Activated CD8-positive, alpha-beta memory T cell treated with anti-CD3 and anti-CD28 coated beads for 4 hours (primary cell): ENCODE measurements at places on chromosomes 6 and 20.

DNA sequence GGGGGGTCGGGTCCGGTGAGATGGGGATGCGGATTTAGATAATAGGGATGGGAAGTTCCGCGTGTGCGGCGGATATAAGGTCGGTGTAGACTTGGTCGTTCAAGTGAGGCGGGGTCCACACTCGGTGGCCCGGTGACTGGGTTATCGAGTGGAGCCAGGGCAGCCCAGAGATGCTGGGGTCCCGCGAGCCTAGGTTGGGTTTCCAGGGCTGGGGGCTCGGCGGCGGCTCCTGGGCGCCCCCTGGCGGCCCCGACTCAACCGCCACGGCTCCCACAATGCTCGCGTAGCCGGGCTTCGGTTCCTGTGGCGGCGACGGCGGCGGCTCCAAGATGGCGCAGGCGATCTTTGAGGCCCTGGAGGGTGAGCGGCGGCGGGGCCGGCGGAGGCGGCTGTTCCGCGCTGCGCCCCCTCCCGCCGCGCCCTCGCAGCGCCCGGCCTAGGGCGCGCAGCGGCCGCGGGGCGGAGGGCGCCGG, at the start of gene ZNF341:
Gene ZNF341 (plus strand): TSS at position 304 of the 473 bp plus-strand sequence. CDS start 26 bp downstream, at position 330.
- DNase-seq: peak; percentile 73

DNA sequence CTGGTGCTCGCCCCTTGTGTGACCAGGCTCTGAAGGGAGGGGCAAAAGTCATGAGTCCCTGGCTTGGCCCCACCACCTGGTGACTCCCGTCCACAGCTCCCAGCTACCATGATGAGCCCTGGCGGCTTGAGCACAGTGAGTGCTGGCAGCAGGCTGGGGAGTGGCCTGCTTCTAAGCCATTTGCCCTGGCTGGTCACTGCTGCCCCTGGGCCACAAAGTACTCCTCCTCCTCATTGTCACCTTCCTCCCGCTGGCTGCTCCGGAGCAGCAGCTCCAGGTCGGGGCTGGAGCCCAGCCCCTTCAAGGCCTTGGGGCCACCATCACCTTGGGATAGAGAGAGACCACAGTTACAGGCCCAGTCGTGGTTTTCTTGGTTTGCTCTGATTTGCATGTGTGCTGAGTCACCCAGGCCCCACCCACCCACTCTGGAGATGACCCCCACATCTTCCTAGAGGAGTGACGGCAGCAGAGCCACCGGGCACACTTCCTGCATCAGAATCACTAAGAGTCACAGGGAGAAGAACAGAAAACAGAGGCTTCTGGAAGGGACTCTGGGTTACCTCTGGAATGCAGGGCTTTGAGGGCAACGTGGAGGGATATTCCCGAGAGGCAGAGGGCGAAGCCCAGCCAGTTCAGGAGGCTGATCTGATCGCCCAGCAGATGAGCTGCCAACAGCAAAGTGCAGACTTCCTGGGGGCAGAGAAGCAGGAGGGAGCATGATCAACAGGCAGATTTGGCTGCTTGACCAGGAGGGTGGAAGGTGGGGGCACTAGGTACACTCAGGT, 42.1 kb upstream of the CDH22 start:
- no peak for DNase-seq

DNA sequence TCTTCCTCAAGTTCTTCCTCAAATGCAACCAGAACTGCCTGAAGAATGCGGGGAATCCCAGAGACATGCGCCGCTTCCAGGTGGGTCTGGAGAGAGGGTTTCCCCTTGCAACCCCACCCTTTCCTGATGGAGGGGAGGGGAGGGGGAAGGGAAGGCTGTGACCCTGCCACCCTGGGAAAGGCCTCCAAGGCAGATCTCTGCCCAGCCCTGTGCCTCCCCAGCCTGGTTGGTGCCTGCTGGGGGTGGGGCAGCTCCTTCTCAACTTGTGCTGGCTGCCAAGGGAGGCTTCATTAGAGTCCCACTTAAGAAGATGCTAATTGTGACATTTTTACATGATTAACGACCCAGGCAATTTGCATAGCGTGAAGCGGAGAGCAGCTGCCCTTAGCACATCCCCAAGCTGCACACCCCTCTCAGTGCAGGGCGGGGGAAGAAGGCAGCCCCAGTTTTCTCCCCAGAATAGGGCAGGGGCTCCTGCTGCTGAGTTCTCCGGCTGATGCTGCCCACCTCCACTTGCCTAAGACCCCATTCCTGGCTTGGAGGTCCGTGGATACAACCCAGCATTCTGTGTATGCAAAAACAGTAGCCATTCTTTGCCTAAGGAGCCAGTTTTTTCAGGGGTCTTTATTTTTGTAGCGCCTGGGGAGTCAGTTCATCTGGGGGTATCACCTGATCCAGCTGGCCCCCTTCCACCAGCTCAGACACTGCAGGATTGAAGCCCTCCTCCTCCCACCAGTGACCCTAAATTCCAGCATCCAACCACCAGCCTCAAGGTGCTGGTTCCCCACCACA, 51.7 kb downstream of the CPXM1 start:
- DNase-seq: no peak

DNA sequence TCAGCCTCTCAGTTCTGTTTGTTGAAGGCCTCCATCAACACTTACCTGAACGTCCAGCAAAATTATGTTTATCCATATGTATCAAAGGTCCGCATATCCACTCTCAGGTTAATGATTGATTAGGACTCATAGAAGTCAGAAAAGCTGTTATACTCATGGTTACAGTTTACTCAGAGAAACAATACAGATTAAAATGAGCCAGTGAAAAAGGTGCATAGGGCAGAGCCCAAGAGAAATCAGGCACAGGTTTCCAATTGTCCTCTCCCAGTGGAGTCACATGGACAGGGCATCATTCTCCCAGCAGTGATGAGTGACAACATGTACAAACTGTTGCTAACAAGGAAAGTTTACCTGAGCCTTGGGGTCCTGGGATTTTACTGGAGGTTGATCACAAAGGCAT, 36.2 kb downstream of the THEMIS start:
- no peak for DNase-seq

DNA sequence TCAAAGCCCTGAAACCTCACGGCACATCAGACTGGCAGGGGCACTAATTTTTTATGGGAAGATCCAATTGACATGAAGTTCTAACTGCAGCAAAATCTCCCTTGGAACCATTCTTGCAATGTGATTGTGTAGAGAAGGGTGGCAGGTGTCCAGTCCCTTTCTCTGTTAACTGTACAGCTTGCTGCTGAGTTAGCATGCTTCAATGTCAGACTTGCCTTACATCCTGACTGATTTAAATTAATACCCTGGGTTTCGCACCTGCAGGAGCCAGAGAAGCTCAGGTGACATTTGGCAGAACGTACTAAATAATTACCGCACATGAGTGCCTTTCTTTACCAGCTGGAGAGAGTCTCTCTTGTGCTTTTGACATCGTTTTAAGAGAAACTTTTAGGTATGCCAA, 123.0 kb downstream of the DOK5 start:
- no peak for DNase-seq

- no peak for DNase-seq
Measured at GRCh38 chr6:77133031-77133430, 330.3 kb downstream of the HTR1B start.

- no peak for DNase-seq
Measured at GRCh38 chr6:169617562-169617961, 84.3 kb downstream of the WDR27 start.

- DNase-seq: no peak
Measured at GRCh38 chr6:151096255-151096612, 143.5 kb upstream of the AKAP12 start.

DNA sequence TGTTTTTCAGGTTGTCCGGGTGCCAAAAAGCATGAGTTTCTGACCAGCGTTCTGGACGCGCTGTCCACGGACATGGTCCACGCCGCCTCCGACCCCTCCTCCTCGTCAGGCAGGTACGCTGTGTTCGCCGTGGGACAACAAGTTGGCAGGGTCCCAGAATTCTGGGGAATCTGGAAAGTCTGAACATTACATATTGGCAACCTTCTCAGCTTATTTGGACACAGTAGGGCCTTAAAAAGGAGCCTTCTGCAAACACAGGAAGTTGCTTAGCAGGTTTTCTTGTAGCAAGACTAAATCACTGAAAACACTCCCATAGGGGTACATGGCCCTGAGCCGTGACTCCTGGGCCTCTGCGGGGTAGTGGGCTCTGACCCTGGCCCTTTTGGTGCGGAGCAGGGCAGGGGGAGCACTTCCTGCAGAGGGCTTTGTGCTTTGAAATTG, 209.7 kb downstream of the SMOC2 start:
- no peak for DNase-seq

DNA sequence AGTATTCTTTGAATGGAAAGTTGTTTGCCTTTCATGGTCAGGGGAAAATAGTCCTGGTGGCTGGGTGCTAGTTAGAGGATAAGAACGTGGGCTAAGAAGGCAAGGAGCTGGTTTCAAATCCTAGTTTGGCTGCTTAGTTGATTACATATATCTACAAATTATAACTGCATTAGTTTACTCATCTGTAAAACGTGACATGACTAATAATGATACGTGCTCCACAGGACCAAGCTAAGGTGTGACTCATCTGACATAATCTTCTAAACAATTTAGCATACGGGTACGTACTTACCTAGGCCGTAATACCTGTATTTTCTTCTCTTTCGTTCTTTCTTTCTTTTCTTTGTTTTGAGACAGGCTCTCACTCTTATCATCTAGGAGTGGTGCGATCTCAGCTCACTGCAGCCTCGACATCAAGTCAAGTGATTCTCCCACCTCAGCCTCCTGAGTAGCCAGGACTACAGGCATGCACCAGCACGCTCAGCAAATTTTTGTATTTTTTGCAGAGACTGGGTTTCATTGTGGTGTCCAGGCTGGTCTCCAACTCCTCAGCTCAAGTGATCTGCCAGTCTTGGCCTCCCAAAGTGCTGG, 1274.2 kb upstream of the GJE1 start:
- DNase-seq: no peak

- DNase-seq: no peak
Measured at GRCh38 chr6:120355822-120356221, 978.5 kb downstream of the TBC1D32 start.

GRCh38 chr20:62721511-62722370, 13.1 kb downstream of the NTSR1 start:
- no peak for DNase-seq

DNA sequence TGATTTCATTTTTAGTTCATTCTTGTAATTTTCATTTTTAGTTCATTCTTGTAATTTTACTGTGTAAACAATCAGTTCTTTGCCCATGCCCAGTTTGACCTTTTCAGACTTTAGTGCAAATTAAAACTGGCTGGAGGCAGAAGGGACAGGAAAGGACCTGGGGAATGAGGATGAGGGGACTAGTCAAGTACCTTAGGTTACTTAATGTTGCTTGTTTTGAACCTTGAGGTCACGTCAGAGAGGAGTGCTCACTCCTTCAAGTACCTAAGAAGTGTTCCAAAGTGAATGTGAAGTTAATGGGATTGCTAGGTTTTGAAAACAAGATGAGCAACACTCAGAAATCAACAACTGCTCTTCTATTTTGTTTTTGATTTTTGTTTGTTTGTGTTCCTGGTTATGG, 82.5 kb downstream of the FOXO3 start:
- DNase-seq: no peak

DNA sequence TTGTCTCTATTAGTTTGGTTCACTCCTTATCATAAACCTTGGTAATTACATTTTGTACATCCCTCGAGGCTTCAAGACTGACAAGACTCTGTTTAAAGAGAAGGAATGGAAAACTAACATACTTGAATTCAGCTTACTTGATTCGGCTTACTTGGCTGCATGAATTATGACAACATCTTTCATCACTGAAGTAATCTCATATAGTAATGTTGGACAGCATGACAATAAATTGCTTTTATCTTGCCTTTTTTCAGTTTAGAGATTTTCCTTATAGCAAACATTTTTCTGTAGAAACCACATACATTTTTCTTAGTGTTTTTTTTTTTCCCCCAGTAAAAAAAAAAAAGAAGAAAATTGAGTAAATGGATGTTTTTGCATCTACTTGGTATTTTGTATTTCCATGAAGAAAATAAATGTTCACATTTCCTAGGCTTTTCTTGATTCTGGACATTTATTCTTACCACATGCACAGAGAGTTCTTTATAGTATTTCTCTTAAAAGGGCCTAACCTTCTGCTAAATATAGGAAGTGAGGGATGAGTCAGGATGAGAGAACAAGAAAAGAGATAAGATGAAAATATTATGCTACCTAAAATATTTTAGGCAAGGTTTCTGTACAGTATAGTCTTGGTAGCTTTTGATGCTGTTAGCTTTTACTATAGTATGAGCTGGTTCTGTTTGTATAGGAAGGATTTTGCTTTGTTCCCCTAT, 101.0 kb upstream of the HDGFL1 start:
- no peak for DNase-seq

- no peak for DNase-seq
Measured at GRCh38 chr20:49507741-49508434, 25.4 kb upstream of the KCNB1 start.

DNA sequence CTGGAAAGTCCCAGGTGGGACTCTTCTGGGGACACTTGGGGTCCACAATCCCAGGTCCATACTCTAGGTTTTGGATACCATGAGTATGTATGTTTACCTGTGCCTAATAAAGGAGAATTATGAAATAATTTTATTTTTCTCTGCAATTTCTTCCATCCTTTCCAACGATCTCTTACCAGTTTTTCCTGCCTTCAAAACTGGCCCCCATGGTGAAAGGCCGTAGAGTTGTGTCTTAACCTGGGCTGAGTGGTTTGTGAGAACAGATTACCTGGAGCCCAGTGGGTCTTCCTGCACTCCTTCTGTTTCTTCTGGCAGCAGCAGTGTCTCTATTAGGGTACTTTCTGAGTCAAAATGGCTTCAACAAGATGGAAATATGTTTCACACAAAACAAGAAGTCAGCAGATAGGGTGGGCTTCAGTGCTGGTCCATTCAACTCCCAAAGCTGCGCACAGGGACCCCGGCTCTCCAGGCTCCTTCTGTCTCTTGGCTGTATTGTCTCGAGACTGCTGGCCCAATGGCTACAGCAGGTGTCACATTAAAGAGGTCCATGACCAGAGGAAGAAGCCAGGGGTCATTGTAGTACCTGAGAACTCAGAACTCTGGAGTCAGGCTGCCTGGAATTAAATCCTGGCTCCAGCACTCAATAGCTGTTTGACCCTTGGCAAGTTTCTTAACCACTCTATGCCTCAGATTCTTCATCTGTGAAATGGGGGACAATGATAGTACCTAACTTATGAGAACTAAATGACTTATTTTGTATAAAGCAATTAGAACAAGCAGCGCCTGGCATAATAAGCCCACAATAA, 10.5 kb upstream of the RBCK1 start:
- no peak for DNase-seq

GRCh38 chr6:93196406-93196970, 222.9 kb downstream of the EPHA7 start:
- DNase-seq: no peak
